ENCODE measurements at places on chromosomes 2 and 18.
A peak's percentile ranks its signal among the peaks of the same experiment; 100 is the strongest.

GRCh38 chr2:224031358-224031970 lies 7.6 kb downstream of the SERPINE2 start:
- DNase-seq, result no peak

GRCh38 chr2:51424418-51424817 lies 392.5 kb upstream of the NRXN1 start:
- DNase-seq, result no peak

- DNase-seq, result no peak
These were observed 115.5 kb upstream of the CHAC2 start for GRCh38 chr2:53652131-53652530.

- DNase-seq, result no peak
These were observed 155.3 kb downstream of the BAZ2B start for GRCh38 chr2:159461076-159461475.

DNA sequence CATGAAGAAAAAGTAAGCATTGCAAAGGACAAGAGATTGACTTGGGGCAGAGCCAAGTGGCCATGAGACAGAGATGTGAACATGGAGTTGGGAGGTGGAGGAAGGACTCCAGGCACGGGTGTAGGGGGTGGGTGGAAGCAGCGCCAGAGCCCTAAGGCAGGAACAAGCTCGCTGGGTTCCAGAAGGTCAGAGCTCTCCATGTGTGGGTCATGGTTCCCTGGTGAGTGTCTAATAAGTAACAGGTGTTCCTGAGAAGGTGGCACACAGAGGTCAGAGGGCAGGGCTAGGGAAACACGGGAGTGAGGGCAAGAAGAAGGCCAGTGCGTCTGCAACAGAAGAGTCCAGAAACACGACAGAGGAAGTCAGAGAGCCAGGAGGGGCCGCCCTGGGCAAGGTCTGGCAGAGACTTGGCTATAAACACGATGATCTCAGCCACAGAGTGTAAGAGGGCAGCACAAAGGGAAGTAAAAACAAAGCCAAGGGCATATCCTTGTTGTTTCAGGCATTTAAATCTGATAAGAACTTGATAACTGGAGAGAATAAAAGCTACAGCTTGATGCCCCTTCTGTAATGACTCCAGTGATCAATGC lies 260.8 kb downstream of the TGIF1 start:
- DNase-seq, result peak; percentile 26

DNA sequence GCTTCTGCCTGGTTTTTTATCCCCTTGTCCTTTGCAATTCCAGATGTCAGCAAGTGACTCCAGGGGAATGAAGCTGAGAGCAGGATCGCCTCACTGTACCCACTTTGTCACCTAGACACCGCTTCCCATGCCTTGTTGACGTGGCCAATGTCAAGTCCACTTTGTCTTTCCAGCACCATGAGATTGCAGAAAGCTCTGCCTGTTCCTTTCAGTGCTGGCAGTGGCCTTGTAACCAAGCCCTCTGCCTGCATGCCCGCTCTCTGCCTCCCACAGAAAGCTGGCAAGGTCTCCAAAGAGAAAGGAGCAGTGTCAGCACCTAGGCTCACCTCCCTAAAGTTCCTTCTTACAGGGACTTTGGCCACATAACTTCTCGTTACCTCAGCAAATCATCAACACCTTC lies 282.2 kb upstream of the ST6GAL2 start:
- no peak for DNase-seq

- DNase-seq, result no peak
These were observed 58.1 kb downstream of the CYP26B1 start for GRCh38 chr2:72089537-72089936.

GRCh38 chr2:217736776-217737550 lies 265.8 kb downstream of the TNS1 start:
- no peak for DNase-seq

DNA sequence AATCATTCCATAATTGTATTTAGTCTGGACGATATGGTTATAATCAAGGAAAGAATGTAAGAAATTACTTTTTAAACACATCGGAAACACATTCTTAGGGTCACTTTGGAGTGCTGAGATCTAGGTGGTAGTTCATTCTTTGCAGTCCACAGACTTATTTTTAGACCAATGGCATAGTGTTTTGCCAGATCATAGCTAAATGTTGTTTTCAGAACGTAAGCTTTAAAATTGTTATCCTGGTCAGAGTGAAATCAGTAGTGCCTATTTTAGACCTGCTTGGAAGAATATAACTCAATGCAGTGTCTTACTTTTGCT lies 4.3 kb downstream of the MYL12A start:
- DNase-seq, result no peak

GRCh38 chr2:47560107-47560819 lies 157.3 kb downstream of the MSH2 start:
- DNase-seq, result no peak

DNA sequence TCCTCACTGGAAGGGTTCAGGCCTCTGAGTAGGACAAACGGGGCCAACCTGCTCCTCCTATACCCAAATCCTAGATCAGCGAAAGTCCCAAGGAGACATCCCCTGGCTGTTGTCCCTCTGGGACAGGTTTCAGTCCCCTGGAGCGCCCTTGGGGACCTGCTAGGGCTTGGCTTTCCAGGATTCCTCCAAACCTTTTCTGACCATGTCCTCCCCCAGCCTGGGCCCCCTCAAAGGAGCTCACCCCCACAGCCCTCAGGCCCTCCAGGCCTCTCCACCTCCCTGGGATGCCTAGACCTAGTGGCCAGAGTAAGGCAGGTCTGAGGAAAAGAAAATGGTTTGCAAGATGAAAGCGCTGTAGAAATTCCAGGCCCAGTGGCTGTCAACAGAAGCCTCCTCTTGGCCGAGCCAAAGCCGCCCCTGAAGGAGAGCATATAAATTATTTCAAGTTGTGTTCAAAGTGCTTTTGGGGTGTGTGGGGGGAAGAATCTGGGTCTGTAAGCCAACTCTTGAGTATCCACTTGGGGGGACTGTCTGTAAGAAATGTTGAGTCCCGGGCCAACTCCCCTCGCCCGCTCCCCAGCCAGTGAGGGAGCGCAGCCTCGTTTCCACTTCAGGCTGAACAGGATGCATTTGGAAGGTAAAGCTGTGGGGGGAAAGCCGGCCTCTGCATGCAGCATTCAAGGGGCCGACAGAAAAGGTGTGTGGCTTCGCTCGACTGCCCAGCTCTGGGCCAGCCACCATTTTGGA lies 158.6 kb downstream of the DYSF start:
- no peak for DNase-seq

GRCh38 chr2:121284463-121285449 lies at the start of gene TFCP2L1:
Gene TFCP2L1, minus strand, starts transcription at chr2:121285202. Its CDS starts 93 bp downstream, at chr2:121285109.
- DNase-seq, result peak; percentile 35

- DNase-seq, result peak; percentile 33
These were observed 62.9 kb upstream of the ZEB2 start for GRCh38 chr2:144582651-144583380.

- no peak for DNase-seq
These were observed 20.8 kb downstream of the DIPK1C start for GRCh38 chr18:74436158-74436769.

GRCh38 chr2:195319112-195319460 lies 337.9 kb upstream of the SLC39A10 start:
- DNase-seq, result no peak

DNA sequence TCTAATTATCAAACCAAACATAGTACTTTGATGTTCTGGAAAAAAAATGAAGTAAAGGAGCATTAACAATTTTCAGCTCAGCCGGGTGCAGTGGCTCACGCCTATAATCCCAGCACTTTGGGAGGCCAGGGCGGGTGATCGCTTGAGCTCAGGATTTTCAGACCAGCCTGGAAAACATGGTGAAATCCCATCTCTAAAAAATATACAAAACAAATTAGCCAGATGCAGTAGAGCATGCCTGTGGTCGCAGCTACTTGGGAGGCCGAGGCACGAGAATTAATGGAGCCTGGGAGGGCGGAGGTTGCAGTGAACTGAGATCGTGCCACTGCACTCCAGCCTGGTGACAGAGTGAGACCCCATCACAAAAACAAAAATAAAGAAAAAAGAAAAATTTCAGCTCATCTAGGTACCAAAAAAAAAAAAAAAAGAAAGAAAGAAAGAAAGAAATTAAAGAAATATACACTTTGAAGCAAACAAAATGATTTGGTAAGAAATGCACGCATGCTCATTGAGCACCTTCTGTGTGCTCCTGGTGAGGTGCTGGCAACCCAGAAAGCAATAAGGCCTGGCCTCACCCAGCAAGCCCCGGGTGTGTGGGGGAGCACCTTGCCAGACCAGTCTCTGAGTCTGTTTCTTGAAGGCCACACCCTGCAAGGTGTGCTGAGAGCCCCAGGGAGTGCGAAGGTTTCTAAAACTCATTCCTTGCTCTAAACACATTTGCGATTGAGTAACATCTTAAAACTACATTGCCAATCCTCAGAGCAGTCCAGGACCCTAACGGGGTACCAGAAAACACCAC lies 133.5 kb downstream of the TFCP2L1 start:
- DNase-seq, result no peak

- DNase-seq, result peak; percentile 90
These were observed 39.5 kb upstream of the CYP1B1 start for GRCh38 chr2:38115216-38116032.

DNA sequence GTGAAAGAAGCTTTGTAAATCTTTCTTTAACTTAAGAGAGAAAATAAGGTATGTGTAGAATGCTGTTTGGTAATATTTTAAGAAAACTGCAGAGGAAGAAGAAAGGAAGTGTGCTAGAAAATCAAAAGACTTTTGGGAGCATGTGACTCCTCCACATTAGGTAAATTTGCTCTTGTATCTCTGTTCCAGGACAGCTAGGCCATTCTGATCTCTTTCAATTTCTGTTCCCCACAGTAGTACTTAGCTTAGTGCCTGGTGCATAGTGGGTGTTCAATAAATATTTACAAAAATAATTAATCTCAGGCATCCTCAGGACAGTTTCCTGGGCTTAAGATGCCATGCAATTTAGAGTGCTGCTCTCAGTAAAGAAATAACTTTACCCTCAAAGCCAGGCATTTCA lies 105.0 kb downstream of the GPD2 start:
- DNase-seq, result no peak

DNA sequence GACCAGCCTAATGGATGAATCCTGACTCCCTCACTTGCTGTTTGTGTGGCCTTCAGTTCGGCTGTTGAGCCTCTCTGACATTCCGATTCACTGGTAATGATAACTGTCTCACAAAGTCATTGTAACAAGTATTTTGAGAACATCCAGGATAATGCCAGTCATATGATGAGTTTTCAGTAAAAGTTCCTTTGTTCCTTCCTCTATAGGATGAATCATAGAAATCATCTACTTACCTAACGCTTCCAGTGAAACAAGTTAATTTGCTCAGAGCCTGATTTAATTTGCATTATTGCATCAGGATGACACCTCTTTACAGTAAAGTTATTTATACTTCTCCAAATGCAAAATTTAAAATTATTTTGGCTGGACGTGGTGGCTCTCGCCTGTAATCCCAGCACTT lies 32.0 kb downstream of the RAB31 start:
- no peak for DNase-seq

DNA sequence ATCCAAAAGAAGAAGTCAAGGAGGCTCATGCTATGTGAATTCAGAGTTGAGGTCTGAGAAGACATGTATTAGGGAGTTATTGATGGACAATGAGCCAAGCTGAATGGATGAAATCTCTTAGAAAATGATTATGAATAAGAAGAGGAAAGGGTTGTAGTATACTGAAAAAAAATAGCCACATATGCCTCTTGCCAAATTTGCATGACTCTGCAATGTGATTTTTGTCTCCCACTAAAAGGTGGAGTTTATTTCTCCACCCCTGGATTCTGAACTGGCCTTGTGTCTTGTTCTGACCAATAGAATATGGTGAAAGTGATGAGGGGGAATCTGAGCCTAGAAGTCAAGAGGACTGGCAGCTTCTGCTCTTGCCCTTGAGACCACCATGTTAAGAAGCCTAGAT lies 8.6 kb upstream of the ERICH2 start:
- DNase-seq, result no peak

- no peak for DNase-seq
These were observed 232.6 kb upstream of the SKOR2 start for GRCh38 chr18:47484068-47484467.

GRCh38 chr2:197947219-197947757 lies 142.9 kb downstream of the PLCL1 start:
- DNase-seq, result no peak

GRCh38 chr2:190805126-190805525 lies 75.5 kb upstream of the GLS start:
- no peak for DNase-seq

GRCh38 chr2:34815052-34815741 lies 1216.1 kb upstream of the FAM98A start:
- DNase-seq, result no peak

DNA sequence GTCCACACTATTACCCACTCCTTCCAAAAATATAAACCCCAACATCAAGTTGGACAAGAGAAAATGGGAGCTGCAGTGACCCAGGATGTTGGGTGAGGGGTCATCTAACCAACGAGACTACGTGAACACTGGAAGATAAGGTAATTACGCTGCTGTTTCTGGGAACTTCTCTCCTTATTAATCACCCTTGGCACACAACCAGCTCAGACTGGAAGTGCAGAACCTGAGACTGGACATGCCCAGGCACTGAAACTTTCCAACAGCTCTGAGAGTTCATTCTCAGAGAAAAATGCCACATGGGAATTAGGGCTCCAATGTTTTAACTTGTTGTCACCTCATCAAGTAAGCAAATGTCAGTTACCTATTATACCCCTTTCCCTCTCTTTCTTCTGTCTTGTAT lies 135.3 kb downstream of the CCDC148 start:
- DNase-seq, result no peak

DNA sequence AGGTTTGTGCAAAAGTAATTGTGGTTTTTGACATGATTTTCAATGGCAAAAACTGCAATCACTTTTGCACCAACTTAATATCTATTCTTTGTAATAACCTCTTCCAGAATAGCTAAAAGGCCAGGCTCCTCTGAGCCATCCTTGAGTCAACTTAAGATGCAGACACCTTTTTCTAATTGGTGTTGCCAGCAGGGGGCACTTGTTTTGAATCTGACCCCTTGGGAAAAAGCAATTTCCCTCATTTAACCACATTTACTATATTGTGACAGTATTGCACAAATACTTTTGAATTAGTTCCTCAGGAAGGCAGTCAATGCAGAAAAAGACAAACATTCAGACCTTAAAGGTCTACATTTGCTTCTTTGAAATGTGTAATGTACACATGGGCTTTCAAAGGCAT lies 78.6 kb upstream of the GALNT5 start:
- DNase-seq, result no peak

DNA sequence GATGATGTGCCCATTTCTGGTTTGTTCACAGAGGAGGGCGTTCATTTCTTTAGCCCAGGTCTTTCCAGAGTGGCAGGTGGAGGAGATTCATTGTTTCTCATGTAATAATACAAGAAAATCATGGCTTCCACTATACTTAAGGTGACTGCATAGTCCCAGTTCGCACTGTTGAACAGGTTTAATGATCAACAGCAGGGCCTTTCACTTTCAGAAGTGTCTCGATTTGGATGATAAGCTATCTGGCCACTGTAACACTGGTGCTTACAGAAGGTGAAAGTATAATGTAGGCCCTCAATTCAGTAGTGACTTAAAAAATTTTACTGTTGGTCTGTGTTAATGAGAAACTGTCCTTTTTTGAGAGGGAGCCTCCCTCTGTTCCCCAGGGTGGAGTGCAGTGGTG lies 1.4 kb downstream of the RMC1 start:
- no peak for DNase-seq

- no peak for DNase-seq
These were observed 21.5 kb downstream of the UXS1 start for GRCh38 chr2:106172649-106173048.
